ENCODE measurements at places on chromosomes 4 and X.

GRCh38 chr4:68319040-68319439, 30.9 kb downstream of the YTHDC1 start:
- no peak for DNase-seq

- no peak for DNase-seq
Observed at GRCh38 chr4:159229164-159229563, 126.3 kb downstream of the RAPGEF2 start.

GRCh38 chrX:53075011-53075410, 7.2 kb upstream of the TSPYL2 start:
- DNase-seq = no peak

DNA sequence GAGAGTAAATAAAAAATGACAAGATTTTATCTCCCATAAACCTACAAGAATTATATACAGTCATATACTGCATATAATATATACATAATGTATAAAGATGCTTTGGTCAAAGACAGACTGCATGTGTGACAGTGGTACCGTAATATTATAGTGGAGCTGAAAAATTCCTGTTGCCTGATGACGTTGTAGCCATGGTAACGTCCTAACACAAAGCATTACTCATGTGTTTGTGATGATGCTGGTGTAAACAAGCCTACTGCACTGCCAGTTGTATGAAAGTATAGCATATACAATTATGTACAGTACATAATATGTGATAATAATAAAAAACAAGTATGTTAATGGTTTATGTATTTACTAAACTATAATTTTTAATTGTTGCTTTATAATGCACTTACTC, 245.2 kb upstream of the CENPE start:
- no peak for DNase-seq

All from NCI-H1694 treated with DMSO at 0.1 percent for 48 hours (cell line).